AG04450 (cell line): ENCODE measurements at places on chromosomes 5 and 9.

GRCh38 chr9:136507221-136507991 lies 24.6 kb upstream of the SEC16A start:
- no peak for DNase-seq

DNA sequence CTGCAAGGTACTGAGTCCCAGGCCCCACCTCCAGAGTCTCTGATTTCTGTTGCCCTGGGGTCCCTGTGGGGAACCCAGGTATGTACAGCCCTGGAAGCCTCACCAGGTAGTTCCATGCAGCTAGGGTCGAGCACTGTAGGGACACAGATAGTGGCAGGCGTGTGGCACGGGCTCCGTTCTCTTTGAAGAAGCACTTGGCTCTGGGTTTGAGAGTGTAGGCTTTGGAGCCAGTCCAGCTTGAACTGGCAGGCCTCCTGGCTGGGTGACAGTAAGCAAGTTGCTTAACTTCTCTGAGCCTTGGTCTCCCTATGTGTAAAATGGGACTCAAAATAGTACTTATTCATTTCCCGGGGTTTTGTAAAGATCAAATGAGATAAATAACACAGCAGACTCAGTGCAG lies 5.6 kb downstream of the OLFM1 start:
- no peak for DNase-seq

DNA sequence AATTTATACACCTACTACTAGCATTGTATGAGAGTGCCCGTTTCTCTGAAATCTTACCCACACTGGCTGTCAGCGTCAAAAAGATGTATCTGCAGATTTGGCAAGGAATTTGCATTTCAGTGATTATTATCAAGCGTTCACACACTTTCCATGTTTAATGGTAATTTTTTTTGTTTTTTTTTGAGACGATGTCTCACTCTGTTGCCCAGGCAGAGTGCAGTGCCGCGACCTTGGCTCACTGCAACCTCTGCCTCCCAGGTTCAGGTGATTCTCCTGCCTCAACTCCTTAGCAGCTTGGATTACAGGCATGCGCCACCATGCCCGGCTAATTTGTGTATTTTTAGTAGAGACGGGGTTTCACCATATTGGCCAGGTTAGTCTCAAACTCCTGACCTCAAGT lies 14.3 kb downstream of the ABL1 start:
- no peak for DNase-seq

DNA sequence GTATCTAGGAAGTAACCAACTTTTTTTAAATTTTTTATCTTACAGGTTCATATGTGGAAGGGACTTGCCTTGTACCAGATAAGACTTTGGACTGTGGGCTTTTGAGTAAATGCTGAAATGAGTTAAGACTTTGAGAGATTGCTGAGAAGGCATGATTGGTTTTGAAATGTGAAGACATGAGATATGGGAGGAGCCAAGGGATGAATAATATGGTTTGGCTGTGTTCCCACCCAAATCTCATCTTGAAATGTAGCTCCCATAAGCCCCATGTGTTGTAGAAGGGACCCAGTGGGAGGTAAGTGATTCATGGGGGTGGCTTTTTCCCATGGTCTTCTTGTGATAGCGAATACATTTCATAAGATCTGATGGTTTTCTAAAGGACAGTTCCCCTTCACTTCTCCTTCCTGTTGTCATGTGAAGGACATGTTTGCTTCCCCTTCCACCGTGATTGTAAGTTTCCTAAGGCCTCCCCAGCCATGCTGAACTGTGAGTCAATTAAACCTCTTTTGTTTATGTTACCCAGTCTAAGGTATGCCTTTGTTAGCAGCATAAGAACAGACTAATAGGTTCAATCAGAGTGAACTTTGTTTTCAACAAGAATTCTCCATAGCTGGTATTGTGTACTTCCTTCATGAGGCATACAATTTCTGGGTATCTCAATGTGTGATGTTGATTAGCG lies 535.6 kb upstream of the MEF2C start:
- DNase-seq: no peak

DNA sequence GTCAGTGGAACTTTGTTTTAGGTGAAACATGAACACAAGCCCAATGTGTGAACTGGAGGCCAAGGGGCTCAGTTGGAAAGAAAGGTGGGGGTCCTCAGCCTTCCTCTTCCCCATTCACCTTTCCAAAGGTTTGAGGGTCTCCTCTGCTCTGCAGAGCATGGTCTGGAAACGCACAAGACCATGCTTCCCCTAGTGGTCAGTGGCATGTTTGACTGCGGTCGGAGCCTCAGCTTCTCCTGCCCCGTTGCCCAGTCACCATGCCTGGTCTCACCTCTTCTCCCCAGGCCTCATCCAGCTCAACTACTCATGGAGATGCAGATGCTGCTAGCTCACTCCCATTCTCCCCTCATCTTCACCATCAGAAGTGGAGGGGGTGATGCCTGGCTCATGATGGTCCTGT lies 340.3 kb downstream of the GADD45G start:
- no peak for DNase-seq

GRCh38 chr5:153402550-153402949 lies 87.9 kb upstream of the GRIA1 start:
- no peak for DNase-seq

DNA sequence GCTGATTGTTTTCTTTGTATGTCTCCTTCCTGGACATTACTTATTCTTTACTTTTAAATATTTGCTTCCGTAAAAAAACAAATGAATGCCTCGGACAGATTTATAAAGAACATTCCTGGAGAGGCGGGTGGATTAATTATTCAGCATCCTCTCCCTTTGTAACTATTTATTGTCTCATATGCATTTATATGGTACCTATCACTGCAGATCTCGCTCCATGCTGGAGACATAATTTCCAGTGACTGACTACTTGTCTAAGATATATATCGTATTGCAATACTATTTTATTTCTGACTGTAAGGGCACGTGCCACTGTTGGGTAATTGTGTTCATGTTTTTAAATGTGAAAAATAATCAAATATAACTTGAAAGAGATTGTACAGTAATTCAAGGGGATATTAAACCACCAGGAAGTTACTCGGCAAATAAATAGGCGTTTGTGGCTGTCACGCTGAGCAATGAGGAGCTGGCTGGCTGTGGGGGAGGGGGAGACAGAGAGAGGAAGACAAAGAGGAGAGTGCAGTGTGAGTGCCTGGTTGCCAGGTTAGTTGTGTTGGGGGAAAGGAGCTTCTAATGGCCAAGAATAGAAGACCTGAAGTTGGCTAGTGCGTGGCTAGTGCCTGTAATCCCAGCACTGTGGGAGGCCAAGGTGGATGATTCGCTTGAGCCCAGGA lies 131.8 kb upstream of the GABRP start:
- DNase-seq: no peak

DNA sequence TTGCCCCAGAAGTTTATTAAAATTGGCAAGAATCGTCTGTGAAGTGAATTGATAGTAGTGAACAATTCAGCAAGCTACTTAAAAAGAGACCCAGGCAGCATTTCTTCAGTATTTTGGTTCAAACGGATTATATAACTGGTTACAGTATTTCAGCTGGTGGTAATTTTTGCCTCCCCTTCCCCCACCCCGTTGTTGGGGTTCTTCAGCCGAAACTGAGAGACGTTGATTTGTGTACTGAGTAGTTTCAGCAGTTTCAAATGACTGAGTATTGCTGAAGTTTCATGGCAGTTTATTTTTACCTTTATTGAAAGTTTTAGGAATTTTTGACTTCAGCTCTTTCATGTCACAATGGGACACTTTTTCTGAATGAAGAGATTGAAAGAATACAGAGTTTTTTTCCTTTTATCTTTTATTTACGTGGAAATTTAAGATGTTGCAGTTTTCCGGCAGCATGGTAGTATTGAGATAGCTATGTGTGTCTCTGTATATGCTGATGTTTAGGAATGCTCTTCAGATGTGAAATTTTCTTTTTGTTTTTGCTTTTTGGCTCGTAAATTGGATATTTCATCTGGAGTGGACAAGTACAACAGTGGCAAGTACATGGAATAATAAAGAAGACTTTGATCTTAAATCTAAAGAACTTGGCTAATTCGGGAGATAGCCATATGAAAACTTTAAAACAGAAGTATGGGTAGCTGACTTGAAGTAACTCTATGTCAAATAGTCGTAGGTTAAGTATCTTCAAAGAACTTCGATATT lies 1.9 kb downstream of the GPBP1 start:
- DNase-seq: no peak

DNA sequence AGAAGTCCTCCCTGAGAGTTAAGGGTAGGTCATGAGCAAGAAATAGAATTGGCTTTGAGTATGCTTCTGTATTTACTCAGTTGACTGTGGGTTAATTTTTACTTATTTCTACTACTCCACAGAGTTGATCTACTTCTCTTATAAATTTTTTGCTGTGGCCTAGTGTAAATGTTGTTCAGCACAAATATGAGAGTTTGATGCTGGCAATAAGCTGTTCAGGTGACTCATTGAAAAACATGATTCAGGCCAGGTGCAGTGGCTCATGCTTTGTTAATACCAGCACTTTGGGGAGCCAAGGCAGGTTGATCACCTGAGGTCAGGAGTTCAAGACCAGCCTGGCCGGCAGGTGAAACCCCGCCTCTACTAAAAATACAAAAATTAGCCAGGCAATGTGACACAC lies 4.5 kb upstream of the CDK7 start:
- DNase-seq: no peak

DNA sequence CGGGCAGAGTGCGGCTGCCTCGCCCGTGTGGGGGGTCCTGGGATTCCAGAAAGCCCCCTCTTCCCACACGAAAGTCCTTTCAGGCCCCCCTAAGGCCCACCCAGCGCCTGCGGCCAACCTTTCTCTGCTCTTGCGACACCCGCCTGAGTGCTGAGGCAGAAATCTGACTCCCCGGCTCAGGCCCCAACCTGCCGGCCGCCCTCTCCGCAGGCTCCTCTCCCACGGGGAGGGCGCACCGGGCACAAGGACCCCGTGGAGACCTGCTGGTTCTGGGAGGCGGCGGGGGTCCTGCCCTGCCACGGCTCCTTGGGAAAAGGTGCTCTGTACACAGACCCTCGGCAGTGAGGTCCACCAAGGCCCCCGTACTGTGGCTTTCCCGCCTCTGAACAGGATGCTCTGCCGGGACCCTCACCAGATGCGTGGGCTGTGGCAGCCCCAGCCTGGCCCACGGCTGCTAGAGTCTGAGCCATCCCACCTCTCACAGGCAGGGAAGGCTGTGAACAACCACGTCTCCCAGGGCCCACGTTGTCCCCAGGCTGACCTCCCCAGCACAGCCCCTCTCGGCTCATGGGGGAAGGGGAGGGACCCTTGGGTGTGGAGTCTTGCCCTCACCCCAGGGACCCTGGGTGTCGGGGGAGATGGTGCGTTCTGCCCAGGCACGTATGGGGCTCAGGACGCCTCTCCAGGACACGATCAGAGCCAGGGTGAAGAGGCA lies 41.5 kb upstream of the EGFL7 start:
- DNase-seq: no peak

DNA sequence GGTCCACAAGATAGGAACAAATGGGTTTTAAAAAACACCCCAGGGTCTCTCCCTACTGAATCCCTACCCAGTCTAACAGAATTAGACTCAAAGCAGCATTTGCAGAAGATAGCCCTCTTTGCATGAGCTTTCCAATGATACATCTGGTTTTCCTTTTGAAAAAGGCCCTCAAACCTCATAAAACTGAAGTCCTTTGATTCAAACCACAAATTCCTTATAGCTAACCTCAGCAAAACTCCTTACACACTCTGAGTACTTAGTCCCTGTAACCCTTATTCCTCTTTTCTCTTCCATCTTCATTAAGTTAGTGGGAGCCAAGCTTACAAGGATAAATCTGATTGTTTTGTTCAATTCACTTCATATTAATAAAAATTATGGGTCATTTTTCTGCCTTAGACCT lies 90.5 kb upstream of the TNC start:
- no peak for DNase-seq

DNA sequence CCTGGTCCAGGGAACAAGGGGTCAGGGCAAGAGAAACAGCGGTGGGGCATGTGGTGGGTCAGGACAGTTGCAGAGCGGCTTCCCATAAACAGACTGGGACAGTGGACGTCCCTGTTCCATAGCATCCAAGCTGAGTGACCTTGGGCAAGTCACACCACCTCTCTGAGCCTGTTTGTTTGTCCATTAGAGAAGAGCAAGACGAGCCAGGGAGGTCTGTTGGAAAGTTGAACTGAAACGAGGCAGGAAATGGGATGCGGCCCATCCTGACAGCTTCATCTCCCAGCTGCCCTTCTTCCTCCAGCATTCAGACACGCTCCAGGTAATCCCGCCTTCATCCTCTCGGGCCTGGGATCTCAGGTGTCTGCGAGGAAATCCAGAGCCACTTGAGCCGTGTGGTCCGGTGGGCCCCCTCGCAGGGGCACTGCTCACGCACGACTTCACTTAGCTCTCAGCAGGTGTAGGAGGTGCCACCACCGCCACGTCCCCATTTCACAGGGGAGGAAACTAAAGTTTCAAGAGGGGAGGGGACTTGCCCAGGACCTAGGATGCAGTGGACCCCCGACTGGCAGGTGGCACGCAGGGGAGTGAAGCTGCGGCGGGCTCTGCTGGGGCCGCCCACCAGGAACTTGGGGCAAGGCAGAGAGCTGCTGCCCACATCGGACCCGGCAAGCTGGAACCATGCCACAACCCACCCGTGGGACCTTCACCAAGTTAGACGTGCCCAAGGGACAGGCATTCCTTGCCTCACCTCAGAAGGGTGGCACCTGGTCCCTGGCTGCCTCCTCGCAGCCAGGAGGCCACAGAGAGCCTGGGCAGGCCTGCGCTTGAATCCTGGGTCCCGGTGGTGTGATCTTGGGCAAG lies 13.0 kb downstream of the PTGES2 start:
- no peak for DNase-seq

DNA sequence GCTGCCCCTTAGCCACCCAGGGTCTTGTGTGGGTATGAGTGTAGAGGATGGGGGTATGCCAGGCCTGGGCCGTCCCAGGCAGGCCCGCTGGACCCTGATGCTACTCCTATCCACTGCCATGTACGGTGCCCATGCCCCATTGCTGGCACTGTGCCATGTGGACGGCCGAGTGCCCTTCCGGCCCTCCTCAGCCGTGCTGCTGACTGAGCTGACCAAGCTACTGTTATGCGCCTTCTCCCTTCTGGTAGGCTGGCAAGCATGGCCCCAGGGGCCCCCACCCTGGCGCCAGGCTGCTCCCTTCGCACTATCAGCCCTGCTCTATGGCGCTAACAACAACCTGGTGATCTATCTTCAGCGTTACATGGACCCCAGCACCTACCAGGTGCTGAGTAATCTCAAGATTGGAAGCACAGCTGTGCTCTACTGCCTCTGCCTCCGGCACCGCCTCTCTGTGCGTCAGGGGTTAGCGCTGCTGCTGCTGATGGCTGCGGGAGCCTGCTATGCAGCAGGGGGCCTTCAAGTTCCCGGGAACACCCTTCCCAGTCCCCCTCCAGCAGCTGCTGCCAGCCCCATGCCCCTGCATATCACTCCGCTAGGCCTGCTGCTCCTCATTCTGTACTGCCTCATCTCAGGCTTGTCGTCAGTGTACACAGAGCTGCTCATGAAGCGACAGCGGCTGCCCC lies 2.6 kb downstream of the SLC35A4 start:
- no peak for DNase-seq

GRCh38 chr9:112132356-112132755 lies 42.7 kb downstream of the SUSD1 start:
- DNase-seq: peak; percentile 24

GRCh38 chr5:145157841-145158240 lies 677.3 kb downstream of the PRELID2 start:
- DNase-seq: no peak

GRCh38 chr9:104795857-104796256 lies 31.9 kb downstream of the NIPSNAP3B start:
- no peak for DNase-seq

GRCh38 chr9:2992427-2992826 lies 148.5 kb upstream of the PUM3 start:
- DNase-seq: no peak
